ENCODE measurements at places on chromosomes 1 and 21. TPM values are rescaled to one million over a fixed set of nuclear protein-coding genes. Genes with fewer than 3 reads are reported as not detected.

Gene PIP5K1A
- 37.2 TPM for total RNA-seq

DNA sequence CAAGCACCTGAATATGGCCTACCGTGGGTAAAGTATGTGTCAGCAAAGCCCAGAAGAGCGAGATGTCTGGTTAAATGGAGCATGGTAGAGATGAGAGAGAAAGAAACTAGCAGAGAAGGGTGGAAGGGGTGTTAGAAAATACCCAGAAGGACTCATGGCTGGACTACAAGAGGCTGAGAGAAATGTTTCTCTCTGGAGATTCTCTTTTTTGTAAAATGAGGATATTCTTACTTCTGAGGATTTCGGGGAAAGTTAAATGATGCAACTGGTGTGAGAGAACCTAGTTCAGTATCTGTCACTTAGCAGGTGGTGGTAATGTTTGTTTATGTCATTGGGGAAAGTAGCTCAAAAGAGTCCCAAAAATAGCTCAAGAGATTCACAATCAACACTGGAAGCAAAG, 7.2 kb upstream of the EPS15 start:
- DNase-seq: no peak

DNA sequence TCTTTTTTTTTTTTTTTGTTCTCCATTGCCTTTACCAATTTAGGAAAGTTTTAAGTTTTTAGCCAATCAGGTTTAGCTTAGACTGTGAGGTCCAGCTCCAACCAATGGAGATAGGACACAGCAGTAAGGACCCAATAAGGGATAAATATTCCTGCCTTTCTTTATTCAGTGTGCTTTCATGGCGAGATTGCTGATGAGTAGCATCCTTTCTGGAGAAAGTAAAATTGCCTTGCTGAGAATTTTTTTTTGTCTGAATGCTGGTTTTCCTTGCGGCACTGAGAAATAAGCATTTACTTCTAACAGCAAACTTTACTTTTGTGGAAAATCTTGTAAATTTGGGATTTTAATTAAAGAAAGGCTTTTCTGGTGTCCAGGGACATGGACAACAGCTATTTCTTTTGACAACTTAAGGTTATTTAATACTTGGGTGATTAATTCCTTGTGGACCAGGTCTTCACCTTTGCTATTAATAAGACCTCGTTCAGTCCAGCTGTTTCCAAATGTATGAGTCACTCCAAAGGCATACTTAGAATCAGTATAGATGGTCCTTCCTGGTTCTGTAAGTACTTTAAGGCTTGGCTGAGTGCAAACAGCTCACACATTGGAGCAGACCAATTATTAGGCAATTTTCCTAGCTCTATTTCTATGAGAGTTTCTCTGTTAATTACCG, 54.1 kb downstream of the SERINC2 start:
- no peak for DNase-seq

GRCh38 chr1:3504822-3505153, 50.3 kb downstream of the ARHGEF16 start:
- DNase-seq: no peak

- no peak for DNase-seq
These were observed 7.0 kb downstream of the PCP4 start for GRCh38 chr21:39874206-39874605.

DNA sequence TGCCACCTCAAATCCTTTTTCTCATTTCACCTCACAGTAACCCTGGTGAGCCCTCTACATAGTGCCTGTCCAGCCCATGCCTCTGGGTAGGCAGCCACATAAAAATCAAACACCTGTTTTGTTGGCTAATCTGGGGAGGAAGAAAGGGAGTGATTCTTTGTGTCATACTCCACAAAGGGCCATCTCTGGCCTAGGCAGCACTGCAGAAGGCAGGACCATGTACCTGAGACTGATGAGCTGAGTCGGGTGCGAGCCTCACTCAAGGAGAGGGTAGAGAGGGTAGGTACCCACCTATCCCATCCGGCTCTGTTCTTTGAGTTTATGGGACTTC, 7.8 kb downstream of the TUFT1 start:
- DNase-seq: no peak

- no peak for DNase-seq
These were observed 103.1 kb downstream of the TLR5 start for GRCh38 chr1:223039990-223040389.

Gene PRDM2
- 59.6 TPM for total RNA-seq

DNA sequence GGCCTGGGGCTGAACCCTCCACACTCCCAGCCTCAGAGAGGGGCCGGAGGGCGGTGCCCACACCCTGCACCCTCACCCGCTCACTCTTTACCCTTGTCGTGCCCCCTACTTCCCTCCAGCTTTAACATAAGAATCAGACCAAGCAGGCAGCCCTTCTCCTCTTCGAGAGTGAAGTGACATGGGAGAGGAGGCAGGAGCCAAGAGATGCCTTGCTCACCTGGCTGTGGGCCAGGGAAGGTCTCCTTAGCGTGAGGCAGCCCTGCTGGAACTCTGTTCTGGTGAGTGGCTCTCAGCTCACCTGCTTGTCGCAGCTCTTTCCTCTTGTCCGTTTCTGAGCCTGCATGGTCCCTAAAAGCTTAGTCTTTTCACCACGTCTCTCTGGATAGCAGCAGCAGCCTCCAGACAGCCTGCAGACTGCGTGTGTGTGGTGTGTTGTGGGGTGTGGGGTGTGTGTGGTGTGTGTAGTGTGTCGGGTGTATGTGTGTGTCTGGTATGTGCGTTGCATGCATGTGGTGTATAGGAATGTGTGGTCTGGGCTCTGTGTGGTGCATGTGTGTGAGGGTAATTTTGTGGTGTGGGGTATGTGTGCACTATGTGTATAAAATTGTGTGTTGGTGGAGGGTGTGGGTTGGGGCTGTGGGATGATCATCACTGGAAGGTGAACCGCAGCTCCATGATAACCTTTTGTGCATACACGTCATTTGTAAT, 86.7 kb downstream of the CCDC185 start:
- DNase-seq: no peak

DNA sequence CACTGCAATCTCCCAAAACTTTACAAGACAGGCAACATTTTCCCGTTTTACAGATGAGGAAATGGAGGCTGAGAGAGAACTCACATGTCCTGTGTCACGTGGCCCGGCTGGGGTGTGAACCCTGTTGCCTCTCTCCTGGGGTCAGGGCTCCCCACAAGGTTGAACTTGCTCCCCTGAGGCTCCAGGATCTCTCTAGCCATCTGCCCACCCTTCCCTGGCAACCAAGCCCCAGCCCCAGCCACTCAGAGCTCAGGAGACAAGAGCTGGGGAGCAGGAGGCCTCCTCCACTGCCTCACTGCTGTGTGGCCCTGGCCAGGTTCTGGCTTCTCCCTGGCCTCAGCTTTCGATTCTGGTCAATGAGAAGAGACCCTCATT, 11.8 kb downstream of the LAPTM5 start:
- no peak for DNase-seq

DNA sequence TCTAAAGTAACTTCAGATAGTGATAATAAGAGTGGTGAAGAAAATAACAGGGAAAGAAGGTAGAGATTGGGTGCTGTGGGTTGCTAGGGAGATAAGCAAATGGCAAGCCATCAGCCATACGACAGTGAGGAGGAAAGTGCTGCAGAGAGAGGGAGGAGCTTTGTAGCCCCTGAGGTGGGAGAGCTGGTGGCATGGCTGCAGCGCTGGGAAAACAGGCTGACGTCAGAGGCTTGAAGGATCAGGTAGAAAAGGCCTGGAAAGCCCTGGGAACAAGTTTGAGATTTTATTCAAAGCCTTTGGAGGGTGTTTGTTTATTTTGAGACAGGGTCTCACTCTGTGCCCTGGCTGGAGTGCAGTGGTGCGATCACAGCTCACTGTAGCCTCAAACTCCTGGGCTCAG, 109.5 kb downstream of the NMNAT2 start:
- no peak for DNase-seq

DNA sequence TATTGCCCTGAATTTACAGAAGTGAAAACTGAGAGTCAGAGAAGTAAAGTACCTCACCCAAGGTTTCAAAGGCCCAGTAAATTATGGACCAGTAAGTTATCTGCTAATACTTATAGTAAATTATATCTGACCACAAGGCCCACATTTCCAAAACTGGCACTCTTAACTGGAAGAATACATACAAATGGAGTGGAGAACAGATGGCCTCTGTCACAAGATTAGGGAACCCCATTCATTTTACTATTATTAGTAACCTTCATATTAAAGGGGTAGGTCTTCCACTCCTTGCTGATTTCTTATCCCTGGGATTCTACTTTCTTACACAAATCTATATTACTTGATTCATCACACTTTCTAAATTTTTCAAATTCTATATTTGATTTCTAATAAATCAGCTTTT, 588.8 kb downstream of the NEGR1 start:
- no peak for DNase-seq

- DNase-seq: no peak
These were observed 39.6 kb upstream of the KANK4 start for GRCh38 chr1:62358665-62359373.

- DNase-seq: no peak
These were observed 90.1 kb downstream of the PKN2 start for GRCh38 chr1:88774151-88774556.

DNA sequence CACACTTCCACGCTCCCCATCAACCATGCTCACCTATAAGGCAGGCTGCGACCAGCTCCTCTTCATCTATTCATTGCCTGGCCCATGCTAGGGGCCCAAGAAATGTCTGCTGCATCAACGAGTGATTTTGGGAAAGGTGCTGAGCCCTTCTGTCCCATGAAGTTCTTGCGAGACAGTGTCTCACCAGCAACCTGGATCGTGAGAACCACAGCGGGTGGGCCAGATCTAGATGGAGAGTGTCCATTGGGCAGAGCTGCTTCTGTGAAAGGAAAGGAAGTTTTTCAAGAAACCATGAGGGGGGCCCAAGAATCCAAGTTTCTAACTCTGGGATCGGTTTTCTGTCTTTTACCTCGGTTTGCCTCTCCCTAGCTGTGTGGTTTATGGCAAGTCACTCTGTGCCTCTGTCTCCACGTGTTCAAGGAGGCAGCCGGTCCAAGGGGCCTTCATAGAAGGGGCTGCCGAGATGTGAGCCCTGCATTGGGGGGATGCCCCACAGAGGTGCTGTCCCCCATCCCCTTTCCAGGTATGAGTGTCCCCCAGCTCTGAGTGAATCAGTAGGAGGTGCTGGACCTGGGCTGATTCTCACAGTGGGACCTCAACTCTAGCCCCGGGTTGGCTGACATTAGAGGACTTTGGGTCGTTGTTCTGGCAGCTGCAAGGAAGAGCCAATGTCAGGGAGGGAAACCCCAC, 8.3 kb upstream of the PADI1 start:
- no peak for DNase-seq

Gene IPO9
- total RNA-seq: 35.7 TPM

DNA sequence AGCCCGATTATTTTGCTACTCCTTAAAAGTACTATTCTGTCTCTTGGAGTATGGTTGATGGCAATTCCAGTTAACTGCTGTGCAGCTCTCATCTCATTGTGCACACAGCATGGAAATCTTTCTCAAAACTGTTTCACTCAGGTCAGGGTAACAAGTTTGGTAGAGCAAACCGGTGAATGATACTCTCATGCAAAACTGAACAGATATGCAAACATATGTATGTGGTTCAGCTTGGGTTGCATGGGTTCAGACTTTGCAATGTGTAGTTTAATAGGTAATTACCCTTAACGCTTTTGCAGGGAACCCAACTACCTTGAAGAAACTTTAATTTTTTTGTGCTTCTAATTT, 2.2 kb downstream of the GADD45A start:
- DNase-seq: no peak

Gene GSTM1
- not detected for total RNA-seq

- DNase-seq: no peak
These were observed 48.7 kb downstream of the TNN start for GRCh38 chr1:175116210-175116798.

Gene SLC30A2
- total RNA-seq: not detected

GRCh38 chr1:209720326-209720725, 15.7 kb downstream of the HSD11B1 start:
- DNase-seq: no peak

Gene HCRTR1
- not detected for total RNA-seq

GRCh38 chr1:19344372-19344810, 32.3 kb downstream of the SLC66A1 start:
- peak; percentile 51 for DNase-seq

- DNase-seq: no peak
These were observed 38.6 kb downstream of the NFIA start for GRCh38 chr1:61120998-61121397.

Gene OR2T29
- total RNA-seq: not detected

- no peak for DNase-seq
These were observed 119.2 kb downstream of the TM2D1 start for GRCh38 chr1:61605607-61606321.

GRCh38 chr1:218346391-218347204, 1.5 kb downstream of the TGFB2 start:
- DNase-seq: peak; percentile 40

Gene UBL4B
- total RNA-seq: not detected

Gene EFNA3
- 1.0 TPM for total RNA-seq

DNA sequence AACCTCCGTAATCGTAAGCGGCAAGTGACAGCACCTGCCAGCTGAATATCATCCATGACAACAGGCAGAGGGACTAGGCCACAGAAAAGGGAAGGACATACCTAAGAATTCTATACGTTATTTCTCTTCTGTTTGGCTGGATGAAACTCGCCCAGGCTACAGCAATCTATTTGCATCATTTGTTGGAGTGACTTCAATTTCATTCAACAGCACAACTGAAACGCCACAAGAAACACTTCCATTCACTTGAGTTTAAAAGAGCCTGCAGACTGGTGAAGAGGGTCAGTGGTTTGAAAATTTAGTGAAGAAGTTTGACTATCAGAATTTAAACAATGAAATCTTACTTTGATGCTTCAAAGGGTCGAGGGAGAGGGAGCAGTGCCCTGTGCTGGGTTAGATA, 378.7 kb downstream of the LMO4 start:
- no peak for DNase-seq

- DNase-seq: peak; percentile 78
These were observed 47.1 kb upstream of the DMBX1 start for GRCh38 chr1:46442317-46443161.

GRCh38 chr1:229150518-229150917, 120.4 kb upstream of the RAB4A start:
- DNase-seq: no peak

Gene ACKR1
- total RNA-seq: 2.1 TPM

DNA sequence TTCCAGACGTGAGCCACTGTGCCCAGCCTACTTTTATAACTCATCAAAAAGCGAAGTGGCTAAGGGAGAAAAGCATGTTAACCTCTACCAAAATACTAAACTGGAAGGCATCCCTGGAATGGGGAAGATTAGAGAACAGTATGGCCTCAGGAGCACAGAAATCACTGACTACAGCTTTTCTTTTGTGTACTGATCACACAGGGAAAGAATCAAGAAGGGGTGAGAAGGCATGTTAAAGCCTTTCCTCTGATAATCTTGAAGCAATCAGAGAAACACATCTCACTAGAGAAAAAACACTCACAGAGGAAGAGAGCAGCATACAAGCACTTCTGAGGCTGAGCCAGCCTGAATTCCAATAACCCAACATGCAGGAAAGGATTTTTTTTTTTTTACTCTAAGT, 10.7 kb downstream of the PCAT6 start:
- no peak for DNase-seq

Gene NUDT17
- total RNA-seq: 10.5 TPM

GRCh38 chr1:153465811-153466636, 5.6 kb upstream of the S100A7 start:
- DNase-seq: peak; percentile 53

Gene STX12
- total RNA-seq: 47.1 TPM
